ENCODE measurements at places on chromosomes 11 and 22.
A peak's percentile ranks its signal among the peaks of the same experiment; 100 is the strongest.

GRCh38 chr11:36187622-36188021 is 101.6 kb downstream of the COMMD9 start:
- ATAC-seq = no peak

- no peak for ATAC-seq
These were observed 20.8 kb downstream of the KCNA4 start for GRCh38 chr11:29996016-29996415.

DNA sequence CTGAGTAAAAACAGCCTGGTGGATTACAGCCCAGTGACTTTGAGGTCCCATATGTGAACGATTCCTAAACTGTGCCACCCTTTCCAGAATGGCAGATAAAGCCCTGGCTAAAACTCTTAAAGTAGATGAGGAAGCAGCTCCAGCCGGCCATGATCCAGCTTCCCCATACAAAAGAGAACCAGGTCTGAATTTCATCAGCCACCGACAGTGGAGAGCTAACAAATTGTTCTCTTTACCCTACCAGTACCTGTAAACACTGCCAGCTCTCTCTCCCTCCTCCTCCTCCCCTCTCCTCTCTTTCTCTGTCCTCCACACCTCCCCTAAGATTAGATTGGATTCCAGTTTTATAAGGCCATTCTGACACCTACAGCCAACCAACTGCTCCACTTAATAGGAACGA is 176.9 kb downstream of the DSCAML1 start:
- ATAC-seq = no peak

GRCh38 chr11:123187665-123188507 is 7.2 kb downstream of the CLMP start:
- ATAC-seq = no peak

GRCh38 chr11:116579857-116580727 is 192.7 kb downstream of the BUD13 start:
- ATAC-seq = no peak

GRCh38 chr22:31179345-31179744 is 19.4 kb downstream of the RNF185 start:
- ATAC-seq = no peak

DNA sequence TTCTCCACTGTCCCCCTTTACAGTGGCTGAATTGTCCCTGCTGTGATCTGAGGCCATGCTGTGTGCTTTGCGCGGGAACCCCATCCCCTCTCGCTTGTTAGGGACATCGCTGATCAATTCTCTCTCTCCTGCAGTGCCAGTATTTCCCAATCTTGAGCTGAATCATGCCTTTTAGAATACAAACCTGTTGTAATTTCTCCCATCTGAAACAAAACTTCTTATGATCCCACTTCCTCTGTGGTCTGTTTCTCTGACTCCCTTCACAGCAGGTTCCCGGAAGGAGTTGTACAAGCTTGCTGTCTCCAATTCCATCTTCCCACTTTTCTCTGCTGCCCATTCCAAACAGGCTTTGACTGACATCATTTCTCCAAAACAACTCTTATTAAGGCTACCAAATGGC is 16.8 kb downstream of the ADAMTS15 start:
- ATAC-seq = no peak

DNA sequence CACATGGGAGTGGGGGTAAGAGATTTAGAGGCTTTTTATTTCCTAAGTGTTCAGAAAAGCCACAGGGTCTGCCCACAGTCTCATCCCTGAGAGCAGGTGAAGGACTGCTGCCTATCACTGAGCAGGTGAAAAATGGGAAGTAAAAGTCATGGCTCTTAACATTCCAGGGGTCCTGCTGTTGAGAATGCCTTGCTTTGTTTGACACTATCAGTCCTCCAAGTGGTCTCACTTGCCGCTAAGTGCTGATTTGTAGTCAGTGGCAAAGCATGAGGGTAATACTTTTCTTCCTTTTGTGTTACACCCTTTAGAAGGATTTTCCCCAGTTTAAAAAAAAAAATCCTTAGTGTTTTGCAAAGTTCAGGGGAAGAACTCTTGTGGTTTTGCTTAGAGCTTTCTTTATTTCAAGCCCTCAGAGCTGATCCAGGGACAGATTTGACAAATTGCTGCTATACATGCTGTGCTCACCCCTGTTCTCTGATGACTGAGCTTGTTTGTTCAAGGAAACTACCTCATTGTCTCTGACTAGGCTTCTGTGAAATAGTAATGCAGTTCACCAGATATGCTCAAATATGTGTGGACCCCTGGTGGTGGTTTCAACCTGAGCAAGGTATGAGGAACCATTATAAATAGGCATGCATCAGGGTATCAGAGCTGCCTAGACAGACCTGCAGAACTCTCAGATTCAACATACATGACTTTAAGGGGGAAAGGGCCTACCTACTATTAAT is 141.0 kb downstream of the ARHGAP42 start:
- ATAC-seq = peak; percentile 77

DNA sequence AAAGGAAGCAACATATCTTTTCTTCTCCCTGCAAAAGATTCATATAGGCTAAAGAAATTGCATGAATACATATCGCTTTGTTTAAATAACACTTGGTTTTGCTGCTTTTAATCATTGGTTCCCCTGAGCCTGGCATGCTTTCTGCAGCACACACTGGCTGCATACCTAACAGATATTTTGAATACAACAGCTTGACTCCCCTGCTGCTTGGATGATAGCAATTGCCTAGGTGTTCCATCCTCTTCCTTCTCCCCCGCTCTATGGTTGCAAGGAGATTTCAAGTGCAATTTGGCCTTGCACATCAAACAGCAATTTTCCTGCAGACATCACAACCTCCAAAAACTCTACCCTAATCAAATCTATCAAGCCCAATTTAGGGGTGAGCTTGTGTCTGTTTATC is 430.0 kb downstream of the NTM start:
- no peak for ATAC-seq

- ATAC-seq = no peak
These were observed 7.2 kb downstream of the C11orf52 start for GRCh38 chr11:111925953-111926352.

DNA sequence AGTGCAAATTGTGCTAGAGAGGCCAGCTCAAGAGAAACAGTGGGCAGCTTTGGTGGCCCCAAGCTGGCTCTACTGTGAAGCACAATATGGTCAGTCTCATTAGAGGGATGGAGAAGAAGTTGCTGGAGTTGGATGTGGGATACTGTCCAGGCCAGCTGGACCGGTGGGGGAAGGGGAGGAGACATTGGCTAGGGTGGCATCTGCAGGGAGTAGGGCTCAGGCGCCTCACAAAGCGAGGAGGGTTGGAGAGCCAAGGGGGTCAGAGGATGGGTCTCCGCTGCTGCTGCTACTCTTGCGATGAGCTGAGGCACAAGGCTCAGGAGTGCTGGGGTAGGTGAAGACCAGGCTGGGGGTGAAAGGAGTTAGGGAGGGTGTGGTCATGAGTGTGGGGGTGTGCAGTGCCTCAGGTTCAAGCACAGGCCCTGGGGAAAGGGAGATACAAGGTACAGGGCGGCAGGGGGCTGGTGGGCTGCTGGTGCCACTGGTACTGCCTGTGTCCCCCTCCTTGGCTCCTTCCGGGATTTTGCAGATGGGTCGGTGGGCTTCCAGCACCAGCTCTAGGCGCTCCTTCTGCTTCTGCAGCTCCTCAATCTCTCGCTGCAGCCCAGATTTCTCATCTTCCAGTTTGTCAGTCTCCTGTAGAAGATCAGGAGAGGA is 2.3 kb downstream of the CCDC85B start:
- no peak for ATAC-seq

GRCh38 chr11:59292611-59293010 is 66.1 kb upstream of the OR5AN1 start:
- no peak for ATAC-seq

GRCh38 chr11:13972944-13973343 is 10.4 kb downstream of the SPON1 start:
- no peak for ATAC-seq

DNA sequence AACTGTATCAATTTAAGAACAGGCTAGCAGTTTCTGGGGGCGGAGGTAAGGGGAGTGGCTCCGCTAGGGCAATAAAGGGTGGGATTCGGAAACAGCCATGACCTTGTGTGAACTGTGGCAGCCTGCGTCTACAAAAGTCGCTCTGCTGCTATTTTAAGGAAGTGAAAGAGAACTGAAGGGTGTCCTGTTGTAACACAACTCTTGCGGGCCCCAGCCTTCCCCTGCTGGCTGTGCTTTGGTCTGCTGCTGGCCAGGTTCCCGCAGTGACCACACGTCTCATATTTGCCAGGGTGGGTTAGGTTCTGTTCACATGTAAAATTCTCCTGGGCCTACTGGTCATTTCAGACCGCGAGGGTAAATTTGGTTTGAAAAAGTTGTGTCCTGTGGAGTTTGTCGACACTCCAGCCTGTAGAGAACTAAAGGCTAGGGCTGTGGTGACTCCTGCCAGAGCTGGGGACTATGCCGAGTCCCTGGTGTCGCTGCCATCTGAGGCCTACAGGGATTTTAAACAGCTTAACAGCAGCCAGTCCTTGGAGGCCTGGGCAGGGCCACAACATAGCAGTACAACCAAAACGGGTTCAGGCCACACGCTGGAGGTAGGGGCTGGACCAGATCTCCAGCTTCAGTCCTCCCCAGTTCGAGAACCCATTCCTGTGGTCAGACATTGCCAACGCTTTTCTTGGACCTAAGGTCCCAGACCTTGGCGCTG is 1.1 kb upstream of the PPFIBP2 start:
- ATAC-seq = peak; percentile 87

DNA sequence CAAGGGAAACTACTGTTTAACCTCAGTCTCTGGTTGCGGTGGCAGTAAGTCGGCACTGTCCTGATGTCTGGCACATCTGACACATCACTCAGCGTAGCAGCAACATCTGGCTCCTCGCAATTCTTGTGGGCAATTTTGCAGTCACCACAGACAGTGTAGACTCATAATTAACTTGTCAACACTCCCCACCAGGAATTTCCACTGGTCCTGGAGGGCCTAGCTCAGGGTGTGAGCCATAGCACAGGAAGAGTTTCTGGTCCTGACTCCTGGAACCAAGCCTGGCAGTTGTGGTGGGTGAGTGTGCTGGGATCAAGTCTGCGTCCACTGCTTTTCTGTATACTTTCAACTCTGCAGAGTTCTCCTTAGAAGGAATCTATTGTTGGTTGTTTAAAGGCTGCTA is 209.7 kb downstream of the SNX19 start:
- ATAC-seq = no peak

DNA sequence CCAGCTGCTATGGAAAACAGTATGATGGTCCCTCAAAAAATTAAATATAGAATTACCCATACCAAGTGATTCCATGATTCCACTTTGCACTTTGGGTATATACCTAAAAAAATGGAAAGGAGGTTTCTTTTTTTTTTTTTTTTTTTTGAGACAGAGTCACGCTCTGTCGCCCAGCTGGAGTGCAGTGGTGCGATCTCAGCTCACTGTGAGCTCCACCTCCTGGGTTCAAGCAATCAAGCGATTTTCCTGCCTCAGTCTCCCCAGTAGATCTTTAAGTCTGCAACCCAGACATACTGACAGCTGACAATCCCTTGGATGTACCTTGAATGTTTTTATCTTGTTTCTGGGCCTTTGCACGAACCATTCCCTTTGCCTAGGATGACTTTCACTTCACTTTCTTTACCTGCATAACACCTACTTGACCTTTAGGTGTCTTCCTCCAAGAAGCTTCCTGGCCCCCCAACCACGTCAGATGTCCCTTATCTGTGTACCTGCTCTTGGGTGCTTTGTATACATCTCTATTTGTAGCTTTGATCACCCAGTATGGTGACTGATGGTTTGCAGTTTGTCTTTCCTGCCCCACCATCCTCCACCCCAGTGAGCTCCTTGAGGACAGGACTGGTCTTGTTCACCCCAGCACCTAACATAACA is 11.6 kb downstream of the UCP3 start:
- ATAC-seq = peak; percentile 73

DNA sequence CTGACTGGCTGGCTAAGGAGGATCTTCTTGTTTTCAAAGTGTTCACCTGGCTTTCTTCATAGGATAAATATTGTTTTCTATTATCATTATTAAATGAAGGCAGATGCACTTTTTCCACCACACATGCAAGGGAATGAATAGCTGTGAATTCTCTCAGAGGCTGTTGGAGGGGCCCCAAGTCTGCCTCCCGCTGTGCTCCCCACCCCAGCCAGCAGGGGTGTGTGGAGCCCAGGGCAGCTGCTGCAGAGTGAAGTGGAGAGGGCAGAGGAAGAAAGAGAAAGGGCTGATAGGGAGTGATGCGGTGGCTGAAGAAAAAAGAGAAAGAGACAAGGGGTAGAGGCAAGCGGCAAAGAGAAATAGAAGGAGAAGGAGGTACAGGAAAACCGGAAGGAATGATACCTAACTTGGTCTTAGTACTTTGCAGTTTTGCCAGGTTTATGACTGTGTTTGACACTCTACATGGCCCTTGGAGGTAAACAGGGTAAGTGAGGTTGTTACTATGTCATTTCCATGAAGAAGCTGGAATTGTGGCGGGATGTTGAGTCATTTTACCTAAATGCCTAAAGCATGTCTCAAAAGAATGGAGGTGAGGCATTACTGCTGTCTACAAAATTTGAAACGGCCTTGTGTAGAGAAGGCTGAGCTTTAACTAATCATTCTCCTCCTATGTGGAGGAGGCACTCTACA is 145.7 kb upstream of the B3GAT1 start:
- ATAC-seq = no peak

DNA sequence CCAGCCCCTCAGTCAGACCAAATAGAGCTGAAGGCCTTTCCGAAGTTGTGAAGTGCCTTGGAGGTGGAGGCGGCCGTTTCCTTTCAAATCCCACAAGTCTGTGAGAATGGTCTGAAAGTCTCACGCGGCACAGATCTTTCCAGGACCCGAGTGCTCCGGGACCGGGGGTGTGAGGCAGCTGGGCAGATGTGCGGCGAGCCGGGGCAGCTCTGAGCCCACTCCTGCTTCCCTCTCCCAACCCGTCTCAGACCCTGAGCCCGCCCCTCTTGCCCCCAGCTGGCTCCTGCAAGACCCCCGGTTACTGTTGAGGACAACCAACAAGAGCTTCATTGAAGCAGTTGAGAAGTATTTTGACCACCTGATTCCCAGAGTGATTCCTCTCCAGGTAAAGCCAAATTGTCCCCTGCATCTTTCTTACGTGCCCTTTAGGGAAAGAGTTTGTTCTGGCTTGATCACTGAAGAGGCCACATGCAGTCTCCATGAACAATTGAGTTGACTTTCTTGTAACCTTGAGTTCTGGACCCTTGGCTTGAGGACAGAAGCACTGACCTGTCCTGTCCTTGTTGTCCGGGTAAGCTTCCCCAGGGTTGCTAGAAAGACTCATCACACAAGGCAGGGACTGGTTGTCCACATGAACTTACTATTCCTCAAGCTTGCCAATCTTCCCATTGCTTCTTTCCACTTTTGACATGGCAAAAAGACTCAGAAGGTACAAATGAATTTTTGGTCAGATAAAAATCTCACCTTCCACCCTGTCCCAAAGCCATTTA is 7.5 kb downstream of the GLB1L3 start:
- ATAC-seq = no peak

GRCh38 chr22:47299211-47299862 is 536.9 kb downstream of the TBC1D22A start:
- no peak for ATAC-seq

DNA sequence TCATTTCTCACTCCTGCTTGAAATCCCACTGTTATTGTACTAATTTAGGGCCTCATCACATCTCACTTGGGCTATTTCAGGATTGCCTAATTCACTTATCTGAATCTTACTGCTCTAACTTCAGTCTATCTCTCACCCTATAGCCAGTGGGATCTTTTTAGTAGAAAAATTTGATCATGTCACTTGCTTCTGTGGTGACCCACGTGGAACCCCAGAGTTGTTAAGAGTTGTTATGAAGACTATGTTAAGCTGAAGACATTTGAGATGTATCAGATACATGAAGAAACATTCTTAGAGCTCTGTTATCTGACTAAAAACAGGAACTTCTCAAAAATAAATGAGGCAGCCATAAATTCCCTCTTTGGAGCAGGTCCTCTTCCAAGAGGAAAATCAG is 1375.6 kb upstream of the TENM4 start:
- ATAC-seq = peak; percentile 71
